ENCODE measurements at places on chromosomes 2 and 18.

- H3K27ac ChIP-seq, result no peak overlapping the region
- no peak for DNase-seq
- H3K4me3 ChIP-seq, result no peak overlapping the region
- no peaks in the 10 kb centered on the region for H3K27me3 ChIP-seq
These were observed 343.9 kb upstream of the CHST9 start for GRCh38 chr18:27528925-27529521.

GRCh38 chr2:26444236-26444635, 33.7 kb downstream of the OTOF start:
- DNase-seq, result no peak
- H3K4me1 ChIP-seq, result no peaks in the 10 kb centered on the region
- H3K27ac ChIP-seq, result no peak overlapping the region
- no peak overlapping the region for H3K4me3 ChIP-seq
- peaks cover 3% of the 10 kb centered on the region for H3K27me3 ChIP-seq
- no peaks in the 10 kb centered on the region for H3K36me3 ChIP-seq

DNA sequence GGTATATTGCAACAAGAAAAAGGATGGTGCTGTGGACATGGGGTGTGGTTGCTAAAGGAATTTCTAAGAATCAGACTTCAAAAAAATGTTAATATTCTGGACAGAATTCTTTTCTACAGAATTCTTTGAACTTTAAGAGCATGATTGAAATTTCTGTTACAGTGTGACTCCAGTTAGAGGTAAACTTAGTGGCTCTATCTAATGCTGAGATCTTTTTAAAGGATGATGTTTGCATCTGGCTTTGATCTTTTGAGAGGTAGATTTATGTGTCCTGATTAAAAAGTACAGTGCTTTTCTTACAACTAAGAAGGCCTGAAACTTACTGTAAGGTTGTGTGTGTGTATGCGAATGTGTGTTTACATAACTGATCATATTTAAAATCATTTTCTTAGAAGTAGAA, 25.4 kb downstream of the NCK2 start:
- no peaks in the 10 kb centered on the region for H3K27me3 ChIP-seq
- H3K36me3 ChIP-seq, result peaks cover 63% of the 10 kb centered on the region
- DNase-seq, result no peak
- H3K4me1 ChIP-seq, result peaks cover 72% of the 10 kb centered on the region

DNA sequence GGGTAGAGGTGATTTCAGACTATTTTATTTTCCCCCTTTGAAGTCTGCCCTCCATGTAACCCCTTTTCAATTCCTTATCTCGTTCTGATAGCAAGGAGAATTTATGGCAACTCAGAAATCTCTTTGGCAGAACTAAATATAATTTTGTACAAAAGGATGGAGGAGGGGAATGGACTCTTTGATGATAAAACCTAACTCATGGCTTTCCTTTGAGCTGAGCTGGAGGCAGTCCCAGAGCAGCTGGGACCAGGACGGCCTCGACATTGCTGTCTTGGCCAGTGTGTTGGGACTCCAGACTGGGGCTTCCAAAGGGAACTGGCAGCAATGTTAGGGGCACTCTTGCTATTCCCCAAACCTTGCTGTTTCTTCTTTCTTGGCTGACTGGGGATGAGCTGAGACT, 47.7 kb downstream of the PAX8 start:
- no peak overlapping the region for H3K4me3 ChIP-seq
- H3K27me3 ChIP-seq, result peaks cover 4% of the 10 kb centered on the region
- no peak for DNase-seq
- peak overlapping the region; percentile 78 for H3K27ac ChIP-seq

- peaks cover 57% of the 10 kb centered on the region for H3K27me3 ChIP-seq
- peaks cover 11% of the 10 kb centered on the region for H3K4me1 ChIP-seq
- H3K27ac ChIP-seq, result peak overlapping the region; percentile 26
- no peak overlapping the region for H3K4me3 ChIP-seq
- H3K36me3 ChIP-seq, result no peaks in the 10 kb centered on the region
These were observed 45.5 kb upstream of the LDAH start for GRCh38 chr2:20868377-20868776.

GRCh38 chr2:231530099-231531011, at the start of gene NMUR1:
Gene NMUR1, minus strand, starts transcription at chr2:231530445. Its CDS starts 84 bp downstream, at chr2:231530361.
- peaks cover 33% of the 10 kb centered on the region for H3K4me1 ChIP-seq
- H3K36me3 ChIP-seq, result peaks cover 12% of the 10 kb centered on the region
- H3K27me3 ChIP-seq, result peaks cover 9% of the 10 kb centered on the region
- peak within 1 kb of the TSS; percentile 66 for H3K4me3 ChIP-seq
- DNase-seq, result peak; percentile 71
- H3K27ac ChIP-seq, result no peak within 1 kb of the TSS

All from activated T-helper 2 cell treated with anti-CD3 and anti-CD28 coated beads, Interferon-gamma antibody, Interleukin-2, Interleukin-4, amounts not matched to agents 10 μg/mL and 5 μg/mL and 100 μg/mL, durations not matched to agents 14 hours and 24 hours and 36 hours (primary cell).